ENCODE measurements at places on chromosomes 1 and 21.

- DNase-seq, result no peak
These were observed 183.6 kb upstream of the RAB4A start for GRCh38 chr1:229087339-229087738.

DNA sequence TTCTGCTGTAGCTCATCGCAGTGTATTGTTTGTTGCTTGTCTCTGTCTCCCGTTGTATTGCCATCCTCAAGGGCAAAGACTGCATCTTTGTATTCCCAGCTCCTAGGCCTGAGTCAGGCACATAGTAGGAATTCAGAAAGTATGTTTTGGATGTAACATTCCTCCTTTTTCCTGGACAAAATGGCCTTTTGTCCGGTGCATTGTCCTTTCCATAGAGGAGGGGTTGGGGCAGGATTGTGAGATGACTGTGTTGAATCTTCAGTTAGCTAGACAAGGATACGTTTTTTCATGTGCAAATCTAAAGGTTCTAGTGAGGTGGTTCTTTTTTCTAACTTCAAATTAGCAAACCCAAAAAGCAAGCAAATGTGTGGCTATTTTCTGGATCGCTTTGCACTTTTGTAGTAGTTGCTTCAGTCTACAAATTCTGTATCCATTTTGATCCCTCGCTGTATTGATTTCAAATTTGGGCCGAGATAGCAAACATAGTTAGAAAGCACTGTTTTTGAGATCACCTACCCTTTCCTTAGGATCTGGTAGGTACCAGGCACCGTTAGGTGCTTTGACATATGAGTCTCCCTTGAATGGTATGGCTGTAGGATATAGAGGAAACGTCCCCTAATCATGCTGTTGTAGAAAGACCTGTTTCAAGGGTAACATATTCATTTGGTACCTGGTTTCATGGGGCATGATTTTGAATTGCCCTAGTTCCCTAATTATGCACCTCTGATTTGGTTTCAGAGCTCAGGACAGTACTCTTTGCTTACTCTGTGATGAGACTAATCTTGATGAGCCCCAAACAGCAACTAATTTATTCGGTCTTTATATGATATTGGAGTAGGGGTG is 1.2 kb downstream of the PPP1R8 start:
- DNase-seq, result no peak

DNA sequence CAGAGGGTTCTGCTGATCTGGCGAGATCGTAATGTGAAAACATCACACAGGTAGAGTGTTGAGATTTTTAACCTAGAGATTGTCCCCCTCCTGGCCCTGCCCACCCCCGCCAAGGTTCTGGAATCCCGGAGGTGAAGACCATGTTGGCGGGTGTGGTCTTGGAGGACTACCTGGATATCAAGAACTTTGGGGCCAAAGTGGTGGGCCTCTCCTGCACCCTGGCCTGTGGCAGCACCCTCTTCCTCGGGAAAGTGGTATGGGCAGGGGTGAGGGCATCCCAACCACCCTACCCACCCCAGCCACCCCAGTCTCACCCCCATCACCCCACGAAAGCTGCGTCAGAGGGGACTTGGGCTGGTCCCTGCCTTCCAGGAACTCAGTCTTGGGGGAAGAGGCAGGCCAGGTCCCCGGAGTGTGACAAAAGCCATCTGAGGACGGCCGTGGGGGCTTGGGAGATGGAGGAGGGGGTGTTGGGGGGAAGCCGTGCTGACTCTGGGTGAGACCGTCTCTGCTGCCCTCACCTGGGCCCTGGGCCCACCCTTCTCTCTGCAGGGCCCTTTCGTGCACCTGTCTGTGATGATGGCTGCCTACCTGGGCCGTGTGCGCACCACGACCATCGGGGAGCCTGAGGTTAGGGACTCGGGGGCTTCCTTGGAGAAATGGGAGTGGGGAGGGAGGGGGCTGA is 4.4 kb downstream of the CLCNKB start:
- DNase-seq, result no peak

GRCh38 chr1:244965185-244966030 is 101.1 kb upstream of the HNRNPU start:
- DNase-seq, result no peak

DNA sequence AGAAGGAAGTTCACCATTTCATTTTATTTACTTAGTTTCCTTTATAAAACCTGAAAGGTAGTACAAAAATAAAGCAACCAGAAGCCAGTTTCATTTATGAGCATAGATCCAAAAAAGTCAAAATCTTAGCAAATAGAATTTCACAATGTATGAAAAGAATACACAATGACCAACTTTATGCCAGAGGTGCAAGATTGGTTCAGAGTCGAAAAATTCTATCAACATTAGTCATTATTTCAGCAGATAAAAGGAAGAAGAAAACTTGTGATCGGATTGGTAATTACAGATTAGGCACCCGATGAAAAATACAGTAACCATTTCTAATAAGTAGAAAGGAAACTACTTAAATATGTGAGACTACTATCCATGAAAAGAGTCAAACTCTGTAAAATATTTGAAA is 89.1 kb downstream of the ITSN1 start:
- DNase-seq, result no peak

GRCh38 chr1:37652976-37653375 is 18.3 kb upstream of the RSPO1 start:
- no peak for DNase-seq

All from WERI-Rb-1 (cell line).